CD4-positive, alpha-beta T cell treated with Interleukin-6 at 100 ng/mL for 8 hours (primary cell): ENCODE measurements at places on chromosomes 12 and 14.

DNA sequence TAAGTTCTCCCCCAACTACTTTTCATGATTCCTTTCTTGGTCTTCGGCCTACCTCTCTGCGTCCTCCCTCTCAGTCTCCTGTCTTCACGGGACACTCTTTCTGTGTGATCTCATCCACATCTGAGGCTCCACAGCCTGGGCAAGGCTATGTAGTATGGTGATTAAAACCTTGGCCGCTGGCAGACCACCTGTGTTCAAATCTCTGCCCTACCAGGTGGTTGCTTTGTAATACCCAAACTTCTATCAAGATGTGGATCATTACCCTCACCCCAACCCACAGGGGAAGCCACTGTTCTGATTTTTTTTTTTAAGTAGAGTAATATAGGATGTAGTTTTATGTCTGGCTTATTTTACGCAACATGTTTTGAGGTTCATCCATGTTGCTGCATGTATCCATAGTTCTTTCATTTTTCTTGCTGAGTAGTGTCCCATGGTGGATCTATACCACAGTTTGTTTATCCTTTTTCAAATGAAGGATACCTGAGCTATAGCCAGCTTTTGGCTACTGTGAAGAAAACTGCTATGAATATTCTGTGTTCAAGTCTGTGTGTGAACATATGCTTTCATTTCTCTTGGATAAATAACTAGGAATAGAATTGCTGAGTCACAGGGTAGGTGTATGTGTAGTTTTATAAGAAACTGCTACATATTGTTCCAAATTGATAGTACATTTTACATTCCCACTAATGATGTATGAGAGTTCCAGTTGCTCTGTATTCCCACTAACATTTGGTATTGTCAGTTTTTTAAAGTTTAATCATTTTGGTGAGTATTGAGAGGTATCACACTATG, 8.3 kb upstream of the STAT6 start:
- DNase-seq, result no peak

GRCh38 chr14:49461529-49462401, 124.4 kb downstream of the RPS29 start:
- peak; percentile 68 for DNase-seq

GRCh38 chr12:112837629-112838197, 46.2 kb downstream of the RPH3A start:
- no peak for DNase-seq

- no peak for DNase-seq
Observed at GRCh38 chr12:65561798-65562382, 262.4 kb upstream of the HMGA2 start.

GRCh38 chr14:83255015-83255726, 1721.5 kb upstream of the SEL1L start:
- DNase-seq, result no peak

DNA sequence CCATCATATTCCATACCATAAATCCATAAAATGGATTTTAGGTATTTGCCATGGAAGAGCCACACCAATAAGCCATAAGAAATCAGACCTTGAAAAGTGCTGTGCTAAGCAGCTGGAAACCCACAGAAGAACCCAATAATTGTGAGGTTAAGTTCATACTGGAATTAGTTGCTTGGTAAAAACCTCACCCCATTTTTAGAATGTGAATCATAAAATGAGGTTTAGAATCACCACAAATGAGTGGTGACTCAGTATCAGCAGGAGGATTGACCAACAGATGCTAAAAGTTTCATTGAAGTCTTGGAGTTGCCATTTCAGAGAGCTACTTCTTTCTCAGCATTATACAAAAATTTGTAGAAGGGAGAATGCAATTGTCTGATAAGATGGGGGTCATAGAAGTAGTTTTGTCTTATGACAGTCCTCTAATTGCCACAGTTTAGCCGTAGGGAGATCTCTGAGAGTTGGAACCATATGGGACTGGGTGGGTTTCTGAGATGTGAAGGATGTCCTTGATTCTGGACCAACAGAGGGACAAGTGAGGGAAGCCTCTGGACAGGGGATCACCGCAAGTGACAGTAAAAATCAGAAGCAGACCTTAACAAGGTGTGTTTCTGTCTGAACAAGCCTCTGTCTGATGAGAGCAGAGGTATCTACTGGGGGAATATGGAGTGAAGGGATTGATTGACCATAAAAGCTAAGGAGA, 1.4 kb upstream of the STON2 start:
- no peak for DNase-seq
